ENCODE measurements at places on chromosomes 6 and 20.

GRCh38 chr6:129104131-129104530 is 221.2 kb downstream of the LAMA2 start:
- H3K36me3 ChIP-seq, result no peaks in the 10 kb centered on the region
- H3K4me1 ChIP-seq, result no peaks in the 10 kb centered on the region
- no peak overlapping the region for H3K4me3 ChIP-seq
- DNase-seq, result no peak
- H3K27ac ChIP-seq, result peak overlapping the region; percentile 46
- no peaks in the 10 kb centered on the region for H3K27me3 ChIP-seq

- DNase-seq, result no peak
- no peaks in the 10 kb centered on the region for H3K27me3 ChIP-seq
- peaks cover 9% of the 10 kb centered on the region for H3K4me1 ChIP-seq
- no peaks in the 10 kb centered on the region for H3K36me3 ChIP-seq
These were observed 126.6 kb downstream of the MTFR2 start for GRCh38 chr6:136123468-136123867.

- no peak overlapping the region for H3K4me3 ChIP-seq
- H3K27me3 ChIP-seq, result no peaks in the 10 kb centered on the region
- no peak overlapping the region for H3K27ac ChIP-seq
These were observed 88.9 kb downstream of the HIVEP1 start for GRCh38 chr6:12101048-12101447.

DNA sequence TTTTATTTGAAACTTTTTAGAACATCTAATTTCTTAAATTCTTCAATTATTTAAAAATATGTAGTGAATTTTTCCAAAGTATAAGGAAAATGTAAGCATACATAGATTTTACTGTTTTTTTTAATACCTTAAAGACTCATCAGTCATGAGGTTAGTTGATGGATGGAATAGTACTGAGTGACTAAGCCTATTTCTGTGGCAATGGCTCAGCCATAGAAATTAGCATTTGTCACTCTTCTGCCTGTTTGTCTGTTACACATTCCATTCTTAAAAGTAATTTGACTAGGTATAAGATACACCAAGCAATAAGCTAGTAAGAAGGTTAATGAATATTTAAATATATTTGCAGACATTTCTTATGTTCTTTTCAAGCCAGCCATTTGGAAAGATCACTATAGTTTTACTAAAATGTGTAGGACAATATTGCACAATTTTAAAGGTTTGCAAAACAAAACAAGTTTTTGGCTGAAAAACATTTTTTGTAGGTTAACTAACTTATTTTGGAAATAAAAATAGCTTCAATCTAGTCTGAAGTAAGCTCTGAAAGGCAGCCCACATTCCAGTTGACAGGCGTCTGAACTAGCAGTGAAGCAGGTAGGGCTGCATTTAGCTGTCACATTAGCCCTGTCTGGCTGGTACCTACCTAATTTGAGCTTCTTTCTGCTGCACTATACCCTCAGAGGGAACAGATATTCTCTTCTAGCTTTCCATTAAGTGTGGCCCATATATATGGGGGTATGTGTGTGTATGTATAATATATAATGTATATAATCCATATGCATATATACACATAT is 385.7 kb downstream of the GRIK2 start:
- H3K4me1 ChIP-seq, result no peaks in the 10 kb centered on the region
- no peak for DNase-seq
- H3K4me3 ChIP-seq, result no peak overlapping the region
- no peaks in the 10 kb centered on the region for H3K27me3 ChIP-seq
- no peak overlapping the region for H3K27ac ChIP-seq

- no peak for DNase-seq
- peaks cover 46% of the 10 kb centered on the region for H3K4me1 ChIP-seq
- no peak overlapping the region for H3K4me3 ChIP-seq
- H3K36me3 ChIP-seq, result no peaks in the 10 kb centered on the region
- no peaks in the 10 kb centered on the region for H3K27me3 ChIP-seq
These were observed 5.2 kb upstream of the TRIB3 start for GRCh38 chr20:375265-375889.

DNA sequence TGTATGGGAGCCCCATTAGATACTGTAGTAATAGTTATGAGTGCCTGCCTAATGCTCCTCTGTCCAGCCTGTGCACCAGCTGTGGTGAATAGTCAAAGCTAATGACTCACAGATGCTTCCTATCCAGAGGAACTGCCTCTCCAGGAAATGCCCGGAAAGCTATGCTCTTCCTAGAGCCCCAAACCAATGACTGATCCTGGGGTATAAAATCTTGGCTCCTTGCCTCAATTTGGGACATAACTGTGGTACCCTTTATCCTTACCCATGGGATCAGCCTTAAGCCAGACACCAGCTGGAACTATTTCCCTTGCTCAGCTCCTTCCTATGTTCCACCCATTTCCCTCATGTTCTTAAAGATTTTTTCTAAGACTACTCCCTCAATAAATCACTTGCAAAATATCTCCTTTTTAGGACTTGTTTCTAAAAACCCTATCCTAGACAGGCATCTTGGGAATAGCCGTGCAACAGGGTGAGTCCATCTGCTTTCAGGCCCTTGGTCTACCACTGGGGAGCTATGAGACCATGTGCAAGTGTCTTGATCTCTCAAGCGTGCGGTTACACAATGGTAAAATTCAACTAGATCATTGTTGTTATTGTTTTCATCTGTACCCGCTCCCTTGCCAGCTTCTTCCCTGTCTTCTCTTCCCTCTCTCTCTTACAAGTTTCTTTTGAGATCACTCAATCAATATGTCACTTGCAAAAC is 283.7 kb downstream of the BTBD3 start:
- no peak overlapping the region for H3K4me3 ChIP-seq

DNA sequence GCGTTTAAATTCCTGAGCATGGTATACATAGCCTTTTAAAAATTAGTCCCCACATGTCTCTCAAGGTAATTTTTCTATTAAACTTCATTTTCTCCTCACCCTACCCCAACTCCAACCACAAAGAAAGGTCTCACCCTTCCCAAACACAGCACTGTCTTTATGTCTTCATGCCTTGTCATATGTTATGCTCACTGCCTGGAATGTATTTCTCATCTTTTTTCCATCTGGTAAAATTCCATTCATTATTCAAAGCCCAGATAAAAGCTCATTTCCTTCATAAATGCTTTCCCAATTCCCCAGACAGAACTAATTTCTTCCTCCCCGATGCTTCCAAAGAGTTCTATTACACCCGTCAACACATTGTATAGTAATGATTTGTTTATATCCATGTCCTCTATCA is 302.0 kb downstream of the ALDH8A1 start:
- H3K4me3 ChIP-seq, result no peak overlapping the region
- no peaks in the 10 kb centered on the region for H3K4me1 ChIP-seq
- H3K27ac ChIP-seq, result no peak overlapping the region
- no peak for DNase-seq
- H3K36me3 ChIP-seq, result no peaks in the 10 kb centered on the region
- H3K27me3 ChIP-seq, result no peaks in the 10 kb centered on the region

DNA sequence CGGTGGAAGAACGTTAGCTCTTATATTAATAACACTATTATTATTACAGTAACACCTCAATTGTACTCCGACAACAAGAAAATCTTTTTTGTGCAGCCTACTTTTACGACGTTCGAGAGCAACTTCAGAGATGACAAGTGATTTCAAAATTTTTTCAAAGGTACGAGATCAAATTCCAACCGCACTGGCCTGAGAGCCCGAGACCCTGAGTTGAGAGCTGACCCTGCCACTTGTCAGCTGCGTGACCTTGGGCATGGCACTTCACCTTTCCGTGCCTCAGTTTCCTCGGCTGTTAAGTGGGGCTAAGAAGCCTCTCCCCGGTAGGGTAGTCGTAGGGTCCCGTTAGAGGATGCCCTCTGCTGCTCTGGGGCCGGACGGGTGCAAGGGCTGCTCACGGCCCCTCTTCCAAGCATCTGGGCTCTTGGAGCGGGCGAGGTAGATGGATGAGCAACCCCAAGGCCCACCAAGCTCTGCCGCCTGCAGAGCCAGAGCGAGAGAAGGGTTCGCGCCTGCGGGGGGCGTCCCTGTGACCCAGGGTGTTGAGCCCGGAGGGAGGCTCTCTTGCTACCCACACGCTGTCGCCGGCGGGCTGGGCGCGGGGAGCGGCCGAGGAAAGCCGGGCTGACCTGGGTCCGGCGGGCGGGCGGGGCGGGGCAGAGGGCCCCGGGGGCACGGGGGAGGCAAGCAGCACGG is 510 bp downstream of the NDRG3 start:
- no peaks in the 10 kb centered on the region for H3K27me3 ChIP-seq
- peak overlapping the region; percentile 78 for H3K4me3 ChIP-seq
- H3K4me1 ChIP-seq, result peaks cover 17% of the 10 kb centered on the region

- H3K4me3 ChIP-seq, result no peak overlapping the region
- no peak overlapping the region for H3K27ac ChIP-seq
- no peaks in the 10 kb centered on the region for H3K4me1 ChIP-seq
These were observed 32.9 kb upstream of the MRGBP start for GRCh38 chr20:62763404-62763803.

DNA sequence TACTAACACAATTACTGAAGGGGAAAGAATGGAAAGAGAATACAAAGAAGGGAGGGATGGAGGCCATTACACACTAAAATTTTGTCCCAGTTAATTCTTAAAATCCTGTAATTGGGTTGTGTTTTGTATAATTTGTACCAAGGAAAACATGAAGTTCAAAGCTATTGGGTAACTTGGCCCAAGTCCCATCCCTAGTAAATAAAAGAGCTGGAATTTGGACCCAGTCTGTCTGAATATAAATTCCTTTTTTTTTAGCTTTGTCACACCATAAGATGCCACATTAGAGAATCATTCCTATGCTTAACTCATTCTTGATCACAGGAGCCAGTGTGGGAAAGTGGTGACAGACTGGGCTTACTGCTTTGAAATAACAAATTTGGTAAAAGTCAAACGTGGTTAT is 66.8 kb upstream of the CBLN4 start:
- no peak overlapping the region for H3K4me3 ChIP-seq
- no peak for DNase-seq
- H3K27me3 ChIP-seq, result no peaks in the 10 kb centered on the region
- H3K4me1 ChIP-seq, result no peaks in the 10 kb centered on the region
- no peaks in the 10 kb centered on the region for H3K36me3 ChIP-seq

GRCh38 chr20:59242714-59243626 is 57.4 kb upstream of the EDN3 start:
- DNase-seq, result no peak
- H3K36me3 ChIP-seq, result no peaks in the 10 kb centered on the region
- H3K4me3 ChIP-seq, result no peak overlapping the region
- H3K27ac ChIP-seq, result no peak overlapping the region
- peaks cover 6% of the 10 kb centered on the region for H3K4me1 ChIP-seq
- peaks cover 40% of the 10 kb centered on the region for H3K27me3 ChIP-seq

DNA sequence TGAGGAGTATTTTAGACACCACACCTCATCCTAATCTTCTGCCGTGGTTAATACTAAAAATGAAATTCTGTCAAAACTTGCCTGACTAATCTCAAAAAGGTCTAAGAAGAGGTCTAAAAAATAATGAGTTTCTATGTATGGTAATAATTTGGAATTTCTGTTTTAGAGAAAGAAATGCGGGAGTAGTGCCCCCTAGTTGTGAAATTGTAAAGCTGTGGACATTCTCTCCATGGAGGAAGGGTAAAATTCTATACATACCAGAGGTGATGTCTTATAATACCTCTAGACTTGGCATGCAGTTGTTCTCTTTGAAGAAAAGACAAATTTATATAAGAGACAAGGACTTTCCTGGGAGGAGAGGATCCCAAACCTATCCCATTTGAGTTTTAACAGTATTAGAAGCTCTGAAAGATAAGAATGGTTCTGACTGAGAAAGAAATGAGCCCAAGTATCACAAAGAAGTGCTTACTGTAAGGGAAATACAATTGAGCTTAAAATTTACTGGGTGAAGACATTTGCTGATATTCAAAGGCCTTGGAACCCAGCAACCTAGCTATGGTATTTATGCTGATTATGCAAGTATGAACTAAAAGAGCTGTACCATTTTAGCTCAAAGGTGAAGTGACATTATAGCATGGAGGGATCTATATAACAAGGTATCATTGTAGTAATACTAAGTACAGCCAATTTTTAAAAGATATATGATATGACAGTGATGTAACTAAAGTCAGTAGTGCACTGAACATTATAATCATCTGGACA is 5.1 kb upstream of the EPHA7 start:
- peaks cover 49% of the 10 kb centered on the region for H3K27me3 ChIP-seq
- no peak overlapping the region for H3K4me3 ChIP-seq
- no peak for DNase-seq
- no peak overlapping the region for H3K27ac ChIP-seq

DNA sequence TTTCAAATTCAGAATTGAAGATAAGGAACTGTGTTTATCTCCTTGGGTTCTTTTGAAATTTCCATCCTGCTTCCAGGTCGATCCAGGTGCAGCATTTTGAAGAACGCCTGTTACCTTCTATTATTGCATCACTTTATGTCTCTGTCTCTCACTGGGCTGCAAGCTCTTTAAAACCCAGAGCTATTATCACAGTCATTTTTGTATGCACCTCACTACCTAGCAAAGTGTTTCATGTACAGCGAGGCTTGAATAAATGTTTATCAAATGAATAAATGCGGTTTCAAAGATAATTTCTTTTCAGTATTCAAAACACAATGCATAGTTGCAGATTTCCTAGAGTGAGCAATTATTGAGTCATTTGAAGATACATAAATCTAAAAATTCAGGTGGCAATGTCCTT is 34.2 kb downstream of the GFOD1 start:
- H3K4me1 ChIP-seq, result peaks cover 20% of the 10 kb centered on the region
- H3K27ac ChIP-seq, result no peak overlapping the region
- DNase-seq, result no peak
- no peak overlapping the region for H3K4me3 ChIP-seq
- H3K36me3 ChIP-seq, result no peaks in the 10 kb centered on the region

DNA sequence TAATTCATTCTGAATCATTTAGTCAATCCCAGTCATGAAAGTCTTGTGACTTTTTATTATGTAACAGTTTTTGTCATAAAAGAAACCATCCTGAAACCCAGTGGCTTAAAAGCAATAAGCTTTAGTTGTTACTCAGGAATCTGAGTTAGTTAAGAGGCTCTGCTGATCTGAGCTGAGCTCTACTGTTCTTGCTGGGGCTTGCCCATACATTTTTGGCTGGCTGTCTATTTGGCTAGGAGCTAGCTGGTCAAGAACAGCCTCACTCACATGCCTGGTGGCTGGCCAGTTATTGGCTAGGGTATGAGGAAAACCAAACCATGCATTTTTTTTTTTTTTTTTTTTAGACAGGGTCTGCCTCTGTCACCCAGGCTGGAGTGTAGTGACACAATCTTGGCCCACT is 10.6 kb downstream of the TCF21 start:
- no peaks in the 10 kb centered on the region for H3K36me3 ChIP-seq
- no peak overlapping the region for H3K4me3 ChIP-seq
- no peaks in the 10 kb centered on the region for H3K4me1 ChIP-seq
- no peak for DNase-seq
- no peak overlapping the region for H3K27ac ChIP-seq
- peaks cover 74% of the 10 kb centered on the region for H3K27me3 ChIP-seq

GRCh38 chr6:135887069-135887468 is 35.6 kb downstream of the PDE7B start:
- no peak overlapping the region for H3K4me3 ChIP-seq
- no peak for DNase-seq
- no peaks in the 10 kb centered on the region for H3K36me3 ChIP-seq
- no peak overlapping the region for H3K27ac ChIP-seq
- no peaks in the 10 kb centered on the region for H3K4me1 ChIP-seq
- H3K27me3 ChIP-seq, result no peaks in the 10 kb centered on the region
